ENCODE measurements at places on chromosomes 7 and 10.
A peak's percentile ranks its signal among the peaks of the same experiment; 100 is the strongest.

GRCh38 chr7:141242568-141242967 is 168.7 kb downstream of the TMEM178B start:
- DNase-seq = no peak

GRCh38 chr7:14351167-14351566 is 361.7 kb upstream of the ETV1 start:
- no peak for DNase-seq

GRCh38 chr7:22356010-22356691 is 803 bp downstream of the RAPGEF5 start:
- DNase-seq = peak; percentile 61

DNA sequence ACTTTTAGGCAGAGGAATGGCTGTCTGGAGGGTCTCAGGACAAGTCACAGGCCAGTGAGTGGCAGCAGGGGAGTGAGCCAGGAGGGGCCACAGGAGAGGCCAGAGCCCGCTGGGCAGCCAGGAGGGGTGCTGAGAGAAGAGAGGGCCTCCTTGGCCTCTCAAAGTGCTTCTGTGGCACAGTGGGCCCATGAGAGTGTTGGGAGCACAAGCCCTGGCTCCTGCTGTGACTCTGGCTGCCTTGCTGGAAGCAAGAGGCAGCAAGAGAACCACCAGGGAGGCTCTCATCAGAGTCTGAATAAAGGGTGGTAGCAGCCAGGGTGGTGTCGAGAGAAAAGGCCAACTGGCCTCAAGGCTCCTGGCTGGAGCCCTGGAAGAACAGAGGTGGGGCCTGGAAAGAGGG is 91.1 kb downstream of the VOPP1 start:
- DNase-seq = no peak

All from GM06990 (cell line).